Muscle of leg (tissue), 16 donors: ENCODE measurements at places on chromosomes 7 and 10. TPM values are rescaled to one million over a fixed set of nuclear protein-coding genes. Genes with fewer than 3 reads are reported as not detected.

DNA sequence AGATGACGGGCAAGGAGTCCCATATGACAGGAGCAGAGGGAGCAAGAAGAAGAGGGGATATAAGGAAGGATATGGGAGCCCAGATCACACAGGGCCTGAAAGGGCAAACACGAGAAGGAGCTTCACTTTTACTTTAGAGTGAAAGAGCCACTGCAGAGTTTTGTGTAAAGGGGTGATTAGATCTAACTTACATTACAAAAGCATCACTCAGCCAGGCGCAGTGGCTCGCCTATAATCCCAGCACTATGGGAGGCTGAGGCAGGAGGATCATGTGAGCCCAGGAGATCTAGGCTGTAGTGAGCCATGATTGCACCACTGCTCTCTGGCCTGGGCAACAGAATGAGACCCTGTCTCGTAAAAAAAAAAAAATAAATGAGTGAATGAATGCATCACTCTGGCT lies 91.1 kb downstream of the MPP7 start:
- H3K4me3 ChIP-seq, result no peak overlapping the region
- no peaks in the 10 kb centered on the region for H3K36me3 ChIP-seq
- no peak overlapping the region for H3K27ac ChIP-seq
- no peak for DNase-seq
- H3K4me1 ChIP-seq, result no peaks in the 10 kb centered on the region

The CHRM2 gene
- polyA plus RNA-seq, result 1.1 TPM

DNA sequence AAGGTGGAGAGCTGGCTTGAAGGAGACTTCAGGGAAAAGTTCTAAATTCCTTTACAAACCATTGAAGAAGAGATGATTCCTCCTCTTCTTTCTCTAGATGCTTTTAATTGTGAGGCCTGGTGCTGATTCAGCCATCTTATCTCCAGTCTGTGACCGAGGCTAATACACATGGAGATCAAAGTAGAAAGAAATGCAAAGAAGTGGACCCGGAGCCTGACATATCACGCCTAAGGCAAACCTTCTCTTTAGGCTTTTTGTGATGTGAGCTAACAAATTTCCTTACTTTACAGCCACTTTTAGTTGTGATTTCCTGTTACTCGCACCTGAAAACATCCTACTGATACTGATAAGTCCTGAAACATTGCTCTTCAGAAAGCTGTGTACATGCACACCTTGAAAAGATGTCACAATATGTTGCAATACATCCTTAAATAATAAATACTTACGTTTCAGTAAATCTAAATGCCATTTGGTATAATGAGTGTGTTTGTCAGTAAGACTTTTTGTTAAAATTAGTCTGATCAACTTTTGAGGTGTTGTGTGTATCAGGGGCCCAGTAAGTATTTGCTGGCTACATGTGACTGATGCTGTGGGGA lies 192.4 kb downstream of the BAMBI start:
- no peaks in the 10 kb centered on the region for H3K36me3 ChIP-seq
- H3K4me3 ChIP-seq, result no peak overlapping the region
- H3K4me1 ChIP-seq, result no peaks in the 10 kb centered on the region
- no peak for DNase-seq

The NKX1-2 gene
- 0.09 TPM for polyA plus RNA-seq

GRCh38 chr10:27380929-27381358 lies 123.2 kb upstream of the RAB18 start:
- H3K27ac ChIP-seq, result no peak overlapping the region
- DNase-seq, result no peak
- H3K36me3 ChIP-seq, result no peaks in the 10 kb centered on the region
- H3K4me3 ChIP-seq, result no peak overlapping the region
